CD4-positive, alpha-beta T cell treated with Interleukin-17A for 4 hours (primary cell): ENCODE measurements at places on chromosomes 7 and 10.

DNA sequence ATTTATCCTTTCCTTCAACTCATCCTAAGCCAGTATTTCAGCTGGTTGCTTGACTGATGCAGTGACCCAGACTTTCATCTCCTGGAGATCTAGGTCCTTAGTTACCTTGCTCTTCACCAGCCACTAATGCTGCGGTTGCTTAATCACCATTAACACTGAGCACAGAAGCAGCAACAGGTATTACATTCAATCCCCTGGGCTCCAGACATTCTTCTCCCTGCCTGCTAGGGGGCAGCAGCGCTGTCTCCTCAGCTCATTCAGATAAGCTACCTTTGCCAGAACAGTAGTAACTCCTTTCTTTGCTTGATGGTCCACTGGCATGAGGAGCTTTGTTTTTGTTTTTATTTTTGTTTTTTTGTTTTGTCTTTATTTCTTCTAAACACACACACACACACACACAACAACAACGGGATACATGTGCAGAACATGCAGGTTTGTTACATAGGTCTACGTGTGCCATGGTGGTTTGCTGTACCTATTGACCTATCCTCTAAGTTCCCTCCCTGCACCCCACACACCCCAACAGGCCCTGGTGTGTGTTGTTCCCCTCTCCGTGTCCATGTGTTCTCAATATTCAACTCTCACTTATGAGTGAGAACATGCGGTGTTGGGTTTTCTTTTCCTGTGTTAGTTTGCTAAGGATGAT, 1043.2 kb upstream of the C7orf33 start:
- no peak for DNase-seq

- no peak for DNase-seq
Observed at GRCh38 chr10:123309731-123310130, 155.5 kb downstream of the BUB3 start.

DNA sequence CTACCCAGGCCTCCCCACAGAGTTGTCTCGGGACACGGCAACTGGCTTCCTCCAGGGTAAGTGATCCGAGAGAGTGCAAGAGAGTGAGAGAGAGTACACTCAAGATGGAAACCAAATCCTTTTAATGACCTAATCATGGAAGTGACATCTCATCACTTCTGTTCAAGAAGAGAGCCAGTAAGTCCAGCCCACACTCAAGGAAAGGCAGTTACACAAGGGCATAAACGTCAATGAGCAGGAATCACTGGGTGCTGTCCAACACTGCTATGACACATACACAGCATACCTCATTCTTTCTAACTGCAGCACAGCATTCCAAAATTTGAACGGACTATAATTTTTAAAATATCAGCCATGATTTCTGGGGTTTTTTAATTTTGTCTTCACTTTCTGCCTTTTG, 29.3 kb upstream of the OSBPL3 start:
- DNase-seq: no peak

DNA sequence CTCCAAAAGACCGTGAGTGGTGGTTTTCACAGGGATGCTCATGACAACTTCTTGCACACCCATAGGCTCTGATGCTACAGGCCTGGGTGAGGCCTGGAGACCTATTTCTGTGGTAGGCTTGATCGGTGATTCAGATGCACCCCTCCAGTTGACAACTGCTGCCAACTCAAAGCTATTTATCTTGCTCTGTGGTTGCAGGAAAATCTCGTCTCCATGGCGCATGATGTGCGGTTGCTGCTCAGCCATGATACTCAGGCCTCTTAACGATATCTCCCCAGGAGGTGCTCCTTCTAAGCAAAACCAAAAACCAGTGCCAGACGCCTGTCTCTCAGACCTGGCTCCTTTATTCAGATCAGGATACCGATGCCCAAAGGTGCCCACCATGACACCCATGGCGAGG, 31.4 kb downstream of the C10orf90 start:
- no peak for DNase-seq

DNA sequence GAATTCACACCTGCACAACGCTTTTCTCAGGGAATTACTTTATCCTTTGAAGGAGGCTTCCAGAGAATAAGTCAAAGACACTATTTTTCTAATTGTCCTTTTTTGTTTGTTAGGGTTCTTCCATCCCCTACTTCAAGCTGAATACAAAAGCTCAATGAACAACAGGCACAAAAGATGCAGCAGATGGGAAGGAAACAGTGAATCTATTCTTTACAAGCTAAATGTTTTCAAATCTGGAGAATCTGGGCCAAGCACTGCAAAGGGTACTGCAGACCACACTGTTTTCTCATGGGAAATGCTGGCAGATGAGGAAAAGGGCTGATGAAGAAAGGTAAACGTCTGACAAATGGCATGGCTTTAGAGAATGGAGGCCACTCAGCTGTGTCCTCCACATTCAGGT, 18.5 kb downstream of the LIPA start:
- DNase-seq: no peak
